Natural killer cell treated with Interleukin-12 subunit alpha and Interleukin-12 subunit beta and Interleukin-15 and Interleukin-18, amount 100 ng/mL, for 72 hours (primary cell): ENCODE measurements at places on chromosomes 5 and 9.

- DNase-seq, result no peak
Observed at GRCh38 chr5:159582756-159583541, 252.7 kb upstream of the IL12B start.

GRCh38 chr9:89810431-89810830 is 205.6 kb downstream of the GADD45G start:
- no peak for DNase-seq

DNA sequence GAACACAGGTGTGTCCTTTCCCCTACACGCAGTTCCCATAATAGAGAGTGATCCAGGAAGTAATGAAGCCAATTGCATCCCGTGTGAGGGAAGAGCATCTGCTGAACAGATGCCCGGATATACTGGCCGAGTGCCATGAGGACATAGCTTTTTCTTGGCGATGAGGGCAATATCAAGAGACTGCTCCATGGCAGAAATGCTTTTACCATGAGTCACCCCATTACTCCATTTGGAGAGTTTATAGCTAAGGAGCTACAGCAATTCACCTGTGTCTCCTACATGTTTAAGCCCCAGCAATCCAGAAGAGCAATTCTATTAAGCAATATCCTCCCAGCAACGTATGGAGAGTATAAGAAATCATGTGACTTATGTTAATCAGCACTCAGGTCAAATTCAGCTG is 222.0 kb upstream of the KLF4 start:
- no peak for DNase-seq

DNA sequence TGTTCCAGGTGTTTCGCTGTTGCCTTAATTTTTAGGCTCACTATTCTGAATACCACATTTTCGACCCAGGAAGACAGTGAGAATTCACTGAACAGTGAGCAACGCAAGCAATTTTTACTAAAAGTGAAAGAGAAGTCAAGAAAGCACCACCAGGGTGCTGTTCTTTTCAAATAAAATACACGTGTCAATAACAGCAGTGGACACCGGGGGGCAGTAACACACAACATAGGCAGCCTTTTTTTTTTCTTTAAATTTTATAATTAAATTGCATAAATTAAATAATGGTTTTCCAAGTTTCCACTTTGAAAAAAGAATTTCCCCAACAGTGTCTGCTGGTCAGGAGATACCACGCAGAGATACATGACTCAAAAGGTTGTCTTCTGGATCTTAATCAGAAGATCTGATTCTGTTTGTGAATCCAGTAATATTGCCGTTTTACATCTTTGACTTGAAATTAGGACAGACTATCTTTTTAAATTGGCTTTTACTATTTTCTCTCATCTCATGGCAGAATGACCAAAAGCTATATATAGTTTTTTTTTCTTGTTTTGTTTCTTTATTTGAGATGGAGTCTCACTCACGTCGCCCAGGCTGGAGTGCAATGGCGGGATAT is 47.1 kb upstream of the SH3GL2 start:
- no peak for DNase-seq

- no peak for DNase-seq
Observed at GRCh38 chr5:179142434-179143198, 82.4 kb downstream of the ZNF354C start.

DNA sequence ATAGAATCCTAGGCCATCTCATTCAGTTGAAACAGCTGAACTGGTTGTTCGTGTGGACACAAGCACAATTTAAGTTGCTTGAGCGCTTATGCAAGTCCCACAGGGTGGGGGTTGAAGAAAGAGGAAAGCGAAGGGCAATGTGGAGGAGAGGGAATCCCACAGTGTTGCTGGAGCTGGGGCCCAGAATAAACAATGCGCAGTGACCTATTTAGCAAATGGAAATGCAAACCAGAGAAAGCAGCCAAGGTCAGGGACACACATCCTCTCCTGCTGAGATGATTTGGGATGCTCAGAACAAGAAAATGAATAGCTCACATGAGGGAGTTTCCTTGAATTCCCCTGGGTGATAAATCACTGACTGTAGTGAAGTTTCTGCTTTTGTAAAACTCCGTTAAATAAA is 838.3 kb downstream of the TLE4 start:
- DNase-seq, result no peak

GRCh38 chr5:88553136-88553875 is 284.7 kb upstream of the TMEM161B start:
- DNase-seq, result no peak

DNA sequence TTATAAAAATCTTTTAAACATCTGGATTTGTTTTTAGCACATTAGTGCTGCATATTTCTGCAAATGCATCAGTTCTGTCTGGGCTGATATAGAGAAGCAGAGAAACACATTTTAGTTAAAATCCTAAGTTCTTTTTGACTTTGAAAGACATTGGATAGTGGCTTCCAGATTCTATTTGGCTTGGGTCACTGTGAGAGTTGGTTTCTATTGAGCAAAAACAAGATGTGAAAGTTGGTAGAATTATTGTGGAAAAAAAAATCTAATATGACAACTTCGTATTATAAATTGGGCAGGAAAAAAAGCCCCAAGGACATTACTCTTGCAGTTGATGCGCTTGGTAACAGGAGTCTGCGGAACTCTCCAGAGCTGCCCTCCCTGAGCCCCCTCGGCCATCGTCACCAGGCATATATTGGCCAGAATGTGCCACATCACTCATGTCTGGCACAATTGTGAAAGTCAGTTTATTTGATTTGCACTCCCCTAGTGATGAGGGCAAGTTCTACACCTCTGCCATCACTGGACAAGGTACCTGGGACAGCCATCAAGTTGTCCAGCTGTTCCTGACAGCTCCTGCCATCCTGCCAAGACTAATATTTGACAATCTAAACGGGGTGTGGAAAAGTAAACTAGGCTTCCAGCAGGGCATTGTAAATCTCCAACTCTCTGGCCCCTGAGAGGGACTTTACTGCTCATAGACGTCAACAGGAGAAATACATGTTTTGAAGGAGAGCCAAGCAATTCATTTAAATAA is 334.5 kb downstream of the TENT4A start:
- DNase-seq, result no peak

- DNase-seq, result no peak
Observed at GRCh38 chr5:128784726-128785125, 180.6 kb upstream of the SLC27A6 start.

GRCh38 chr5:148224117-148224742 is 14.1 kb upstream of the MARCOL start:
- DNase-seq, result no peak

GRCh38 chr5:6721442-6721841 is 8.2 kb downstream of the TENT4A start:
- DNase-seq, result no peak

- DNase-seq, result no peak
Observed at GRCh38 chr5:113042491-113043243, 66.1 kb downstream of the DCP2 start.

DNA sequence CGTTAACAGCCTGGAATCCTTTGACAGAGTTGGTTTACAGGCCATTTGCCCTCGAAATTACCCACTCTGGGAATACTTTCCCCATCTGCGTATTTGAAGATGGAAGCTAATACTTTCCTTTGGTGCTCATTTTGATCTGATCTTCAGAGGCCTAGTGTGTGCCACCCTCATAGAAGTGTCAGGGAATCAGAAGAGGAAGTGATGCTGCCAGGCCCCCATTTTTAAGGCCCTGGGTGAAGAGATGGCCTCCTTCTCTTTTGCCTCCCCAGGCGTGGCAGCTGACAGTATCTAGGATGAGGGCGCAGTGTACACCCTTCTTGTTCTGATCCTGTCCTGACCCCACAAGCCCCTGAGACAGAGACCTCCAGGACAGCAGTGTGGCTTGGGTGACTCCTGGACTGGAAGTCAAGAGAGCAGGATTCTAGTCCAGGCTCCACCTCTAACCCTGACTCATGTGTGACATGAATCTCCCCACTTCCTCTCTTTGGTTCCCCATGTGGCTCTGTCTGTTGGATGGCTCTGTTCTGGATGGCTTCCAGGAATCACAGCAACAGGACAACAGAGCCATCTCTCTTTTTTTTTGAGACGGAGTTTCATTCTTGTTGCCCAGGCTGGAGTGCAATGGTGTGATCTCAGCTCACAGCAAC is 27.8 kb downstream of the CSF1R start:
- no peak for DNase-seq

- no peak for DNase-seq
Observed at GRCh38 chr5:8892926-8893325, 652.9 kb downstream of the SEMA5A start.

DNA sequence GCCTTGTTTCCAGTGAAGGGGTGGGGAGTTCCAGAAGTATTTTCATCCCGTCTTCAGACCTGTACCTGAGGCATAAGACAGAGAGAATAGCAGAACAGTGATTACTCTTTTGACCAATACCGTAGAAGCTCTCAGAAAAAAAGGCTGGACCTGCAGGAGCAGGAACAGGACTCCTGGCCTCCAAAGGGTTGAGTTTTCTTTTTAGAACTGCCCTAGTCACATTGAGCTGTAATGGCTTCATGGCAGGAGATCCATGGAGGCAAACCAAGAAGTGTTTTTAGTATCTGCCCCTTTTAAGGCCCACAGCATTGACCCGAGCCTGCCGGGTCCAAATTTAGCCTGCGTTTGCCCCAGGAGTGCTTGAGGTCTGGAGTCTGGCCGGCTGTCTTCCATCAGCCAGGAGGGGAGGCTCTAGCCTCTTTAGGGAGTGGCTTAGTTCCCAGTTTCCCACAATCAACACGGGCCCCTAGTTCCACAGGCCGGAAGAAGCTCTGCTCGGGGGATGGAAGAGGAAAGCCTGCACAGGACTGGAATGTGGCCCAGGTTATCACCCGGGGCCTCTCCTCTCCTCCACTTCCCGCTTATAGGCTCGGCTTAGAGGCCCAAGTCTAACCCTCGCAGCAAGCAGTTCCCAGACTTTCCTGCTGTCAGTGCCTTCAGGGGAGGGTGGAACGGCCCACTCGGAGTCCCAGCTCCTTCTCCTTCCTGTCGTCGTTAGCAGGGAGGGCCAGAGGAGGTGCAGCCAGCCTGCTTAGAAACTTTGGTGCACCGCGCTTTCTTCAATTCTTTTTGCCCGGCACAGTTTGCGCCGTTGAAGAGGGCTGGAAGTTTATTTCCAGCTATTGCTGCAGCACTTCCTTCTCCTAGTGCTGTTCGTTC is 80.7 kb downstream of the C9orf152 start:
- no peak for DNase-seq

- DNase-seq, result peak; percentile 75
Observed at GRCh38 chr5:150155258-150156026, at the start of gene PDGFRB. Gene PDGFRB, minus strand, starts transcription at chr5:150155845. Its CDS starts 18,798 bp downstream, at chr5:150137047.
